NCI-H748 treated with DMSO at 0.1 percent for 48 hours (cell line): ENCODE measurements at places on chromosomes 1 and 21.

DNA sequence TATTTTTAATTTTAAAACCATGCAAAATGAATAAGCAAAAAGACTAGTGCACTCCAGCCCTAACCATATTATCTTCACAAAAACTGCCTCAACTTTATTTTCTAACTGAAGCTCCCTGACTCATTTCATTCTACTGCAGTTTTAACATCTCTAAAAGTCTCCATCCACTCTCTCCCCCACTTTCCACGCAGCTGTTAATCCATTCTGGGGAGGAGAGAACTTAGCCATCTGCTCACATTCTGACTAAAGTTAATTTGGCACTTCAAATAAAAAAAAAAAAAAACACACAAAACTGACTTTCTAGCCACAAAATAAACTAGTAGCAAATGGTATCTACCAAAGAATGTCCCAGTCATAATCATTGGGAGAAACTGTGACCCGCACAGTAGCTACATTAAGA lies 5.4 kb upstream of the MYBPHL start:
- no peak for DNase-seq

GRCh38 chr1:94022471-94023189 lies 98.3 kb downstream of the ABCA4 start:
- DNase-seq = no peak

GRCh38 chr1:184583849-184584248 lies 170.8 kb downstream of the EDEM3 start:
- DNase-seq = no peak

GRCh38 chr1:63523738-63524137 lies 413 bp downstream of the EFCAB7 start:
- no peak for DNase-seq

DNA sequence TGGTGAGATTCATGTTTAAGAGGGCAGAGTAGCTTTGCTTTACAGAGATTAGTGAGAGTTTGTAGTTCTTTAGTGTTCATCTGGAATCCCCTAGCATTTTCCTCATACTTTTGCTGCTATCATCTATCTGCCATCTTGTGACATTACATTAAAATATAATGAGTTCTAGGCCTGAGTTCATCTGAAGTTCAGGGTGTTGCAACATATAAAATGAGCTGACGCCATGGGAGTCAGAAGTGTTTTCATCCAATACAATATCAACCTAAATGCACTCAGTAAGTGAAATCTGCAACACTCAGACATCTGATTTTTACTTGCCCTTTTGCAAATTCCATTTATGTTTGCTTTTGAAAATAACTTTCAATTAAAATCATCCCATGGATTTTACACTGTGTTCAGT lies 153.8 kb downstream of the NTNG1 start:
- no peak for DNase-seq

DNA sequence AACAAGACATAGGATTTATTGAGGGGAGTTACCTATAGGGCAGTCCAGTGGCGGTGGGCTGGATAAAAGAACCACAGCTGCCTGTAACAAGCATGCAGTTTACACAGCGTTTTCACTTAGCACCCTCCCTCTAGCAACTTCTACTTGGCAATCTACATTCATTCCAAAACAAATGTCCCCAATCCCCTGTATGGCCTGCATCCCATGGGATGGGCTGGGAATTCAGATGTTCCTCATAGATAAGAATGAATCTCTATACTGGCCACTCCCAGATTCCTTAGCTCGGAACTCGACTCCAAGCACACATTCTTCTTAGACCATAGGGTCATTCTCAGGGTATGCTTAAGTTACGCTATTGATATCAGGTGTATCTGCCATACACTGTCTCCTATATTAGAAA lies 33.3 kb downstream of the PCP4 start:
- no peak for DNase-seq

GRCh38 chr1:244835276-244836134 lies at the start of gene COX20:
Gene COX20 (plus strand): TSS chr1:244835658. CDS start chr1:244835715, 57 bp downstream.
- peak; percentile 72 for DNase-seq

GRCh38 chr1:73604211-73604610 lies 593.8 kb downstream of the LRRIQ3 start:
- no peak for DNase-seq

GRCh38 chr1:19164274-19165015 lies 45.6 kb downstream of the UBR4 start:
- DNase-seq = no peak

GRCh38 chr1:79899914-79900313 lies 893.4 kb upstream of the ADGRL4 start:
- no peak for DNase-seq
